ENCODE measurements at places on chromosomes 1 and 21.

DNA sequence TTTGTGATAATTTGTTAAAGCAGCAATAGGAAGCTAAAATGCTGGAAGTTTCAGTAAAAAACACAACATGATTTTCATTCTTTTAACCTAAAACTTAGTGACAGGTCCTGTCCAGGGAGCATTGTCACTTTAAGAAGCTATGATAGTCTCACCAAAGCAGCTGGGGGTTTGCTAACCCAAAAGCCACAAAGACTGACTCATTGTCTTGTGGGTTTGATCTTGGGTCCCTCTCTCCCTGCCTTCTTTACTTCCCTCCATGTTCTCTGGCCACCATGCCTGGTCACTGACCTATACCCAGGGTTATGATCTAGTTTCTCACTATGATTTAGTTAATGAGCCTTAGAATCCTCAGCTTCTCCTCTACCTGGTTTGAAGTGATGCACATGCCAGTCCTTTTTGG lies 213.5 kb upstream of the PTGFR start:
- no peak for DNase-seq

GRCh38 chr21:31515253-31515652 lies 144.2 kb upstream of the SOD1 start:
- DNase-seq, result no peak

GRCh38 chr1:110021285-110021684 lies 13.1 kb upstream of the STRIP1 start:
- no peak for DNase-seq

DNA sequence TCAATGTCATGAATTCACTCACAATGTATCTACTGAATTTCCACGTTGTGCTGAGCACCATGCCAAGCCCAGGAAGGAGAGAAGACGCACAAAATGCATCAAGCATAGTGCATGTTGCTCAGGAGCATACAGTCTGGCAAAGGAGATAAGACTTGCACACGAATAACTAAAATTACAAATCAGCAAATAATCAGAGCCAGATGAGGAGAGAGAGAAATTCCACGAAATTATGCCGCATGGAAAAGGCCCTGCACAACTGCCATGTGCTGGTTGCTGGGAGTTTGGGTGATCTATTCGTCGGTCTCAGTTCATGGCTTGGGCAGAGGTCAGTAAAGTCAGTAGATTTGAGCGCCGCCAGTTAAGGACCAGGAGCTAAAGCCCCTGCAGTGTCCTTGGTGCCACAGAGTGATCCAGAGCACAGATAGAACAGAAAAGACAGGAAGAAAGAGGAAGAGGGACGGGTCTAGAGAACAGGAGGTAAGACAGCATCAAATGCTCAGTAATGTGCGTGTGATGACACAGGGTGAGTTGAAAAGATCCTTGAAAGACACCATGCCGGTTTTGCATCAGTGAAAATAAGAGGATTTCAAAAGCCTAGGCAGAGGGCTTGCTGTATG lies 55.1 kb upstream of the ZNF281 start:
- no peak for DNase-seq

Measured in activated CD4-positive, alpha-beta memory T cell treated with anti-CD3 and anti-CD28 coated beads for 36 hours (primary cell).